ENCODE measurements at places on chromosomes 6 and 20.

GRCh38 chr6:111741177-111741952, 131.9 kb downstream of the FYN start:
- no peak for DNase-seq

GRCh38 chr6:110037726-110038295, 59.7 kb downstream of the GPR6 start:
- DNase-seq, result no peak

DNA sequence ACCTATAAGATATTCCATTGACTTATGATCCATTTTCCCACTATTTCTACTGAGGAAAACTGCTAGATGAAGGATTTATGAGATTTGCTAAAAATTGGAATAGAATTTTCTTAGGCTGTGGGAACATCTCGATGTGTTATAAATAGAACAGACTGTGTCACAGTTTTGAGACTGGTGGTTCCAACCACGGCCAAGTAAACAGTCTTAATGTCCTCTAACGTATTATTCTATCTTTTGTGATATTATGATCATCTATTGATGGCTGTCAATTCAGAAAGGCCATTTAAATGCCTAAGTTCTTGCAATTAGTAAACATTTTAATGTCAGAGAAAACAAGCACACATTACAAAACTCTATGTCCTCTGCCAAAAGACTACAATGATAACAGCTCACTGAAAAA, 71.5 kb upstream of the PLN start:
- no peak for DNase-seq

DNA sequence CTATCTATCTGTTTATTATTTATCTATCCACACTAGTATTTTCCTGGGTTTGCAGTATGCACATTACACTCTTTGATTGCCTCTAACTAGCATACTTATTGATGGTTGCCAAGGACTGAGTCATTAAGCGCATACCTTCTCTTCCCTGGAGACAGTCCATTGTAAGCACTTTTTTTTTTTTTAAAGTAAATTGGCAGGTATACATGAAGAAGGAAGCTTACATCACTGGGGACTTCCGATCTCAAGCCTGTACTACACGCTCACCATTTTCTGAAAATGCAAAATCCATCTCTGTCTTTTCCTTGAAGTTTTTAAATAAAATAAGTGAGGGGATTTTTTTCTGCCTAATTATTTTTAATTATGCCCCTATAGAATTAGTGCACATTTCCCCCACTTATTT, 63.5 kb downstream of the HMGN3 start:
- no peak for DNase-seq

- no peak for DNase-seq
Observed at GRCh38 chr6:93819189-93819588, 399.8 kb upstream of the EPHA7 start.
